ENCODE measurements at places on chromosomes 2 and 18.
A peak's percentile ranks its signal among the peaks of the same experiment; 100 is the strongest.

- H3K4me3 ChIP-seq = no peak overlapping the region
- H3K36me3 ChIP-seq = no peaks in the 10 kb centered on the region
- no peak overlapping the region for H3K27ac ChIP-seq
- no peaks in the 10 kb centered on the region for H3K4me1 ChIP-seq
Measured at GRCh38 chr2:95799892-95800291, 191.7 kb downstream of the ANKRD36C start.

GRCh38 chr18:9810994-9811705 is 74.6 kb upstream of the TXNDC2 start:
- DNase-seq = peak; percentile 42
- H3K4me3 ChIP-seq = no peak overlapping the region
- H3K27ac ChIP-seq = no peak overlapping the region
- H3K4me1 ChIP-seq = peaks cover 55% of the 10 kb centered on the region
- no peaks in the 10 kb centered on the region for H3K36me3 ChIP-seq

- DNase-seq = no peak
- peaks cover 21% of the 10 kb centered on the region for H3K4me1 ChIP-seq
- H3K4me3 ChIP-seq = no peak overlapping the region
- no peaks in the 10 kb centered on the region for H3K27me3 ChIP-seq
- H3K36me3 ChIP-seq = peaks cover 18% of the 10 kb centered on the region
- 0 out of 2 replicates have a peak overlapping the region, but pooled peaks have one; percentile 1 for H3K27ac ChIP-seq
Measured at GRCh38 chr2:190782264-190782663, 98.4 kb upstream of the GLS start.

DNA sequence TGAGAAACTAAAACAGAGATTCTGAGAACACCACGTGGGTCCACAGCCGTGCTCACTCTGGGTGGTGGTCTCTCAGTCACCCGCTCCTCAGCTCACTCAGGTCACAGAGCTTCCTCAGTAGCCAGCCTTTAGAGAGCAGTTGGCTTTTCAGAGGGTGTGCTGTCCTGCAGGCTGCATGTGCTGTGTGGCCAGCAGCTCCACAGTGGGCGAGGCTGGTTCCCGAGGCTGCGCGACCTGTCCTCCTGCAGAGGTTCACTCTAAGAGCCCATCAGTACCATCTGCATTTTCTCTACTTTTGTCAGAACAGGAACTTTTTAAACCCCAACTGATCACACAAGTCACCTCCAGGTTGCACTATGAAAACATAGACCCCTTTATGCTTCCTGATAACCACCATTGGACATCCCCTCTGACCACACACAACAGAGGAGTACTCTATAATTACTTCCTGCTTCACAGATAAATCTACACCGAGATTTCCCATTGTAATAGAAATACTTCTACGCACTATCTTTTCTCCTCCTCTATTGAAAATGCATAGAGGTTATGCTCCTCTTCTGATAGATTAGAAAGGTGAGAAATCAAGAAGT is 93.1 kb downstream of the GYPC start:
- H3K4me3 ChIP-seq = no peak overlapping the region
- no peaks in the 10 kb centered on the region for H3K36me3 ChIP-seq
- H3K27ac ChIP-seq = no peak overlapping the region
- no peaks in the 10 kb centered on the region for H3K27me3 ChIP-seq
- peaks cover 6% of the 10 kb centered on the region for H3K4me1 ChIP-seq

GRCh38 chr2:84850471-84850870 is 30.4 kb downstream of the TRABD2A start:
- peaks cover 27% of the 10 kb centered on the region for H3K27me3 ChIP-seq
- H3K4me3 ChIP-seq = no peak overlapping the region
- no peak overlapping the region for H3K27ac ChIP-seq
- DNase-seq = no peak

GRCh38 chr2:236657215-236657614 is 87.6 kb downstream of the ACKR3 start:
- no peaks in the 10 kb centered on the region for H3K36me3 ChIP-seq
- H3K4me1 ChIP-seq = peaks cover 34% of the 10 kb centered on the region
- no peak for DNase-seq
- H3K27me3 ChIP-seq = peaks cover 3% of the 10 kb centered on the region
- H3K4me3 ChIP-seq = no peak overlapping the region

GRCh38 chr2:223044092-223044836 is 7.7 kb upstream of the KCNE4 start:
- no peaks in the 10 kb centered on the region for H3K27me3 ChIP-seq
- no peaks in the 10 kb centered on the region for H3K36me3 ChIP-seq
- peaks cover 41% of the 10 kb centered on the region for H3K4me1 ChIP-seq
- no peak overlapping the region for H3K27ac ChIP-seq
- no peak overlapping the region for H3K4me3 ChIP-seq

GRCh38 chr18:58315041-58315440 is 271.0 kb downstream of the NEDD4L start:
- no peak for DNase-seq
- H3K36me3 ChIP-seq = no peaks in the 10 kb centered on the region
- no peak overlapping the region for H3K4me3 ChIP-seq
- H3K27me3 ChIP-seq = no peaks in the 10 kb centered on the region
- peaks cover 31% of the 10 kb centered on the region for H3K4me1 ChIP-seq
- H3K27ac ChIP-seq = no peak overlapping the region

DNA sequence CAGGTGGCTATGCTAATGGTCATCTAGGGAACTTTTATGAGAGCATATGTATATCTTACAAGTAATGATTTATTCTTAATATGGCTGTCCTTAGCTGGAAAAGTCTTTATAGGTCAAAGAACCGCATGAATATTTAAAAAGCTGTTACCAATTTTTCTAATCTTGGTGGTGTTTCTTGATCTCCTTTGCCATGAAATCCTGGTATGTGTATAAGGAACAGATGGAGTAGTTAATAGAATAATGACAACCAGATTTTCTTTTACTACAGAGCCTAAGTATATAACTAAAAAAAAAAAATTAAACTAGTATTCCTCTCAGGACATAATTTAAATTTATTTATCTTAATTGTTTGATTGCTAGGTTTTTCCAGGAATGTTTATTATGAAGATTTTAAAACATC is 74.5 kb downstream of the RHBDD1 start:
- DNase-seq = no peak
- no peak overlapping the region for H3K27ac ChIP-seq
- H3K4me3 ChIP-seq = no peak overlapping the region
- H3K36me3 ChIP-seq = no peaks in the 10 kb centered on the region
- no peaks in the 10 kb centered on the region for H3K27me3 ChIP-seq
- H3K4me1 ChIP-seq = no peaks in the 10 kb centered on the region

- DNase-seq = no peak
- H3K36me3 ChIP-seq = peaks cover 3% of the 10 kb centered on the region
- no peak overlapping the region for H3K4me3 ChIP-seq
- peaks cover 33% of the 10 kb centered on the region for H3K4me1 ChIP-seq
Measured at GRCh38 chr2:180682871-180683270, 297.5 kb upstream of the UBE2E3 start.

DNA sequence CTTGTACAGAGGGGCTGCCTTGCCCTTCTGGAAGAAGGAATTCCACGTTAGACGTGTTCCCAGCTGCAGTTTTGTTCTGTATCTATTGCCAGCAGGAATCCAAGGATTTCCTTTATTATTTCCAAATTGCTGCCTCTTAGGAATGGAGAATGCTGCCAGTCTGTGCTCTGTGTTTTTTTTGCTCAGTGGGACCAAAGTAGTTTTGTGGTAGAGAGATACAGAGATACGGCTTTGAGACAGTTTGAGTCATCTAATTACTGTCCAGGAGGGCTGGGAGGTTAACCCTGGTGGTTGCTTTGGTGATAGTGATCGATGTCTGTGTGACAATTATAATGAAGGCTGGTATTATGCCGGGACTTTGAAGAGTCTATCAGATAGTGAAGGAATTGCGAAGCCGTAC is 26.3 kb downstream of the ASAP2 start:
- DNase-seq = no peak
- H3K27me3 ChIP-seq = no peaks in the 10 kb centered on the region
- H3K4me1 ChIP-seq = peaks cover 36% of the 10 kb centered on the region
- H3K27ac ChIP-seq = no peak overlapping the region

DNA sequence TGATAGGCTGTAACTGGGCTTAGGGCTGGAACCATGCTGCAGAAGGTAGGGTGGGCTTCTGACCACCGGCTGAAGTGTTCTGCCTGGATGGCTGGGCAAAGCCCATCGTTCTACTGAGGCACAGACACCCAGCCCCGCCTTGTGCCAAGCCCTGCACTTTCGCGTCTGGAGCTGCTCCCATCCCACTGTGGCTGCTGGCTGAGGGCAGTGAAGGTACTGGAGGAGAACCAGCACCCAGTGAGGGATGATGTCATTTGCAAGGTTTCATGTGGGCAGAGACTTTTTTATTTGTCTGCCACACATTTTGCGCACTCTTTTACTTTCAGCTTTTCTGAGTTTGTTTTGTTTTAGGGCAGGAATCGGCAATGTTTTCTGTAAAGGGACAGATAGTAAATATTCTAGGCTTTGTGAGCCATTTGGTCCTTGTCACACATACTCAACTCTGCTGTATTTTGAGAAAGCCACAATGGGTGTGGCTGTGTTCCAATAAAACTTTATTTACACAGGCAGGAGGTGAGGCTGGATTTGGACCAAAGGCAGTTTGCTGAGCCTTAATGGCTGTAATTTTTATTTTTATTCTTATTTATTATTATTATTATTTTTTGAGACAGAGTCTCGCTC is 85.6 kb downstream of the ASB1 start:
- no peaks in the 10 kb centered on the region for H3K27me3 ChIP-seq
- no peak overlapping the region for H3K4me3 ChIP-seq
- H3K4me1 ChIP-seq = peaks cover 22% of the 10 kb centered on the region
- peaks cover 3% of the 10 kb centered on the region for H3K36me3 ChIP-seq
- no peak overlapping the region for H3K27ac ChIP-seq
- no peak for DNase-seq

GRCh38 chr2:27322766-27323595 is at the start of gene MPV17:
Gene MPV17 (minus strand): TSS chr2:27323097. CDS start chr2:27322517, 580 bp downstream.
- DNase-seq = peak; percentile 91
- H3K36me3 ChIP-seq = peaks cover 20% of the 10 kb centered on the region
- peak within 1 kb of the TSS; percentile 99 for H3K4me3 ChIP-seq

DNA sequence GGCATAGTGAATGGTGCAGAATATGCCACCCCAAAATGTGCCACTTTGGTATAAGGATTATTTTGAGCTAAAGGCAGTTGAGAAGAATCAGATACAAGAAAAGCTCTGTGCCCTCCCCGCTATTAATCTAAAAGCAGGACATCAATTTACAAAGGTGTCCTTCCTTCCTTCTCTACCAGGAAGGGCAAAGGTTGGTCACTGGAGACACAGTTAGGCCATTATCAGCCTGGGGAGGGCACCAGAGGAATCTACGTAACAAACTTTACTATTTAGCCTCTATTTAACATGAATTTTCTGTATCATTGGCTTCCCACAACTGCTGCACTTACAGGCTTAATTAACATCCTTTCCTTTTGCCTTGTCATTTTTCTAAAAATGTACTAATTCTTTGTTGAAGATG is 52.6 kb downstream of the MEP1B start:
- no peaks in the 10 kb centered on the region for H3K36me3 ChIP-seq
- no peaks in the 10 kb centered on the region for H3K27me3 ChIP-seq
- H3K27ac ChIP-seq = no peak overlapping the region
- DNase-seq = no peak

- H3K36me3 ChIP-seq = peaks cover 34% of the 10 kb centered on the region
- no peaks in the 10 kb centered on the region for H3K4me1 ChIP-seq
- no peaks in the 10 kb centered on the region for H3K27me3 ChIP-seq
- no peak overlapping the region for H3K4me3 ChIP-seq
- no peak overlapping the region for H3K27ac ChIP-seq
Measured at GRCh38 chr2:241136191-241136590, 13.1 kb downstream of the PASK start.

DNA sequence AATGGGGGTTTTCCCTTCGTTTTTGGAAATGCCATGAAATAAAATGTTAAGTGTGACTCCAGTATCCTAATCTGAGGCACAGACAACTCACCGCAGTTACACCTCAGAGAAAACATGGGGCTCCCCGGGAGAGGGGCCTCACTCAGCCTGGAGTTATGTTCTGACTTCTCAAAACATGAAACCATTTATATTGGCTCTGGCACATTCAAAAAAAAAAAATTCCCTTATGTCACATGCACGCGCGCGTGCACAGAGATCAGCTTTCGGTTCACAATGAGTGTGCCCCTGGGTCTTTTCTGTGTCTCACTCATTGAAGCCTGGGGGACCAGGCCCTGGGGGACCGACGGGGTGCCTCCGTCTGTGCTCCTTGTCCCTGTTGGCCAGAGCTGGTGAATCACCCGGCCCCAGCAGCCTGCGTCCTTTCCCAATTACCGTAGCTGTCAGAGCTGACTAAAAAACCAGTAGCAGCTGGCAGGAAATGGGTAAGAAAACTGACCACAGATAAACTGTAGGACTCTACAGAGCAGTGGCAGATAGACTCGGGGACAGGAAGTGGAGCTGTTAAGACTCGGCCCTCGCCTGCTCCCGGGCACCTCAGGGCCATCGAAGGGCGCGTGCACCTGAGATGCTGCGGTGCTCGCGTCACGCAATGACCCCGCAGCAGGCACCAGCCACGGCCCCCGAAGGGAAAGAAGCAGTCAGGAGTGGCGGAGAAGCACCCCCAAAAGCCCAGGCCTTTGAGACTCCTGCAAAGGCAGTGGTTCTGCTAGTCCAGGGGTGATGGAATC is 138.3 kb upstream of the ID2 start:
- H3K4me3 ChIP-seq = no peak overlapping the region
- DNase-seq = no peak

- DNase-seq = no peak
- no peaks in the 10 kb centered on the region for H3K27me3 ChIP-seq
- no peak overlapping the region for H3K27ac ChIP-seq
- no peaks in the 10 kb centered on the region for H3K36me3 ChIP-seq
- H3K4me1 ChIP-seq = no peaks in the 10 kb centered on the region
Measured at GRCh38 chr2:108910011-108910431, 79.0 kb downstream of the EDAR start.

DNA sequence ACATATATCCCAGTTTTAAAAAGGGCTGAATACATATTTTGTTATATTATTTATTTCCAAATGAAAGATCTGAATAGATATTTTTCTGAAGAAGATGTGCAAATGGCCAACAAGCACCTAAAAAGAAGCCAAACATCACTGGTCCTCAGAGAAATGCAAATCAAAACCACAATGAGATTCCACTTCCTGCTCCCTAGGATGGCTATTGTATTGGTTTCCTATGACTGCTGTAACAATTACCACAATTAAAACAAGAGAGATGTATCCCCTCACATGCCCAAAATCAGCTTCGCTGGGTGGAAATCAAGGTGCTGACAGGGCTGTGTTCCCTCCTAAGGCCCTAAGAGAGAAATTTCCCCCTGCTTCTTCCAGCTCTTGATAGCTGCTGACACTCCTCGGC is 23.2 kb downstream of the ABCB11 start:
- no peaks in the 10 kb centered on the region for H3K36me3 ChIP-seq
- no peaks in the 10 kb centered on the region for H3K27me3 ChIP-seq
- H3K4me1 ChIP-seq = peaks cover 11% of the 10 kb centered on the region
- DNase-seq = no peak
- H3K27ac ChIP-seq = no peak overlapping the region

- H3K4me1 ChIP-seq = no peaks in the 10 kb centered on the region
- H3K27ac ChIP-seq = no peak overlapping the region
- H3K36me3 ChIP-seq = no peaks in the 10 kb centered on the region
Measured at GRCh38 chr2:15853903-15854302, 86.4 kb upstream of the MYCN start.

- no peaks in the 10 kb centered on the region for H3K36me3 ChIP-seq
- H3K4me1 ChIP-seq = peaks cover 4% of the 10 kb centered on the region
- peaks cover 2% of the 10 kb centered on the region for H3K27me3 ChIP-seq
- no peak overlapping the region for H3K4me3 ChIP-seq
- no peak for DNase-seq
Measured at GRCh38 chr2:236919209-236919608, 166.5 kb upstream of the COPS8 start.

GRCh38 chr2:104434318-104434792 is 419.6 kb upstream of the POU3F3 start:
- peak; percentile 53 for DNase-seq
- peaks cover 49% of the 10 kb centered on the region for H3K4me1 ChIP-seq
- H3K36me3 ChIP-seq = no peaks in the 10 kb centered on the region
- no peaks in the 10 kb centered on the region for H3K27me3 ChIP-seq
- peak overlapping the region; percentile 92 for H3K27ac ChIP-seq
- peak overlapping the region; percentile 65 for H3K4me3 ChIP-seq

Data from WTC11 (cell line).